ENCODE measurements at places on chromosomes 7 and 10.

DNA sequence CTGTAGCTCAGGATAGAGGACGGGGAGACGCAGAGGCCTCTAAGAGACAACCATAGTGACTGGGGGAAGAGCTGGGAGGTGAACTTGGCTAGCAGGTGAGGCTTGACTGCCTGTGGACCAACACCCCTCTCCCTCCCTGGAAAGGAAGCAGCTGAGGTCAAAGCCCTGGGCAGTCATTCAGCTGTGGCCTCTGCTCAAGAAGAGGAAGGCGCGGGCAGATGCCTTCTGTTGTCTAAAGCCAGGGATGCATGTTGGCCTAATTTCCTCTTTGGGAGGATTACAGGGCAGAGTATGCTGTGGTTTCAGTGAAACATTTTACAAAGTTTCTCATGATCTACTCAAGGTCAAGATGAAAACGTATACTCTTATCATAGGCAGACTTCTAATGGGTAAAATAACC lies 327.1 kb downstream of the PRPF18 start:
- DNase-seq: no peak

- no peak for DNase-seq
These were observed 48.0 kb upstream of the DAGLB start for GRCh38 chr7:6495597-6496262.

DNA sequence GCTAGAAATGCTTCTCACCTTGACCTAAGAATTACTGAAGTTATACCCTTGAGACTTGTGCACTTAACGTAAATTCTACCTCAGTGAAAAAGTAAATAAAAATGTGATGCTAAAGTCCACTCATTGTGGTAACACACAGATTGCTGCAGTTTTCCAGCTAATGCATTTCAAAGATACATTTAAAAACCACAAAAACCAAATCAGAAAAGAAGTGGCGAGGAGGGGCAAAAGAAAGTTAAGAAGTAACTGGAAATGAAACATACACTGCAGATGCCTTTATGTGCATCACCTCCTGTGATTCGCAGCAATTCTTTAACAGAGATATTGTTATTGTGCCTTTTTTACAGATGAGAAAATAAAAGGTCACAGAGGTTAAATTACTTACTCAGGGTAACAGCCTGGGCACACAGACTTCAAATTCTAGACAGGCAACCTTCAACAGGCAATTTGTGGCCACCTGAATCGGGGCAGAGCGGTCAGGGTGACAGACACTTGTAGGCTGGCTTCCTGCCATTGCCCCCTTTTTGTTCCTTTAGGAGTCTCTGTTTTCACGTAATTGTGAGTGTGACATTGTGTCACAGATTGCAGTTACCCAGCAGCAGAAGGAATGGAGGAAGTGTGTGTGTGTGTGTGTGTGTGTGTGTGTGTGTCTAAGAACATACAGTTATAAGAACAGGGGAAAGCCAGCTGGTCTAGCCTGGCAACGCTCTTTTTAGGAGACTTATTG lies 1.9 kb downstream of the WIPF3 start:
- no peak for DNase-seq

- no peak for DNase-seq
These were observed 103.4 kb downstream of the ABCA13 start for GRCh38 chr7:48274662-48275061.

DNA sequence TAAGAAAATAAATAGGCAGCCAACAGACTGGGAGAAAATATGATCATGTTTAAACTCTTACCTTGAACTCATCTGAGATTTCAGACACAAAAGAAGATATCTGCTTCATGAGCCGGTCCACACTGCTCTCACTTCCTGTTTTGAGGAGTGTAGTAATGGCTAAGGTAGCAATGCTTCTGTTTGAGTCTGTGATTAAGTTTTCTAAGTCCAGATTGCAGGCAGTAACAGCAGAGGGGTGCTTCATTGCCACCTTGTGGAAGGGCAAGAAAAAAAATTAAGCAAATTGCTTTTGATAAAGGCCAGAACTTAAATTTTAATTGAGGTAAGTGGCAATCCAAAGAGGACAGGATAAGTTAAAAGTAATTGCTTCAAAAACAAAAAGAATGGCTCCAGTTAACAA lies 69.1 kb downstream of the MEST start:
- peak; percentile 35 for DNase-seq

- DNase-seq: no peak
These were observed 208.7 kb downstream of the MAD1L1 start for GRCh38 chr7:2023877-2024566.

GRCh38 chr7:93378131-93378760 lies 146.1 kb downstream of the VPS50 start:
- no peak for DNase-seq

DNA sequence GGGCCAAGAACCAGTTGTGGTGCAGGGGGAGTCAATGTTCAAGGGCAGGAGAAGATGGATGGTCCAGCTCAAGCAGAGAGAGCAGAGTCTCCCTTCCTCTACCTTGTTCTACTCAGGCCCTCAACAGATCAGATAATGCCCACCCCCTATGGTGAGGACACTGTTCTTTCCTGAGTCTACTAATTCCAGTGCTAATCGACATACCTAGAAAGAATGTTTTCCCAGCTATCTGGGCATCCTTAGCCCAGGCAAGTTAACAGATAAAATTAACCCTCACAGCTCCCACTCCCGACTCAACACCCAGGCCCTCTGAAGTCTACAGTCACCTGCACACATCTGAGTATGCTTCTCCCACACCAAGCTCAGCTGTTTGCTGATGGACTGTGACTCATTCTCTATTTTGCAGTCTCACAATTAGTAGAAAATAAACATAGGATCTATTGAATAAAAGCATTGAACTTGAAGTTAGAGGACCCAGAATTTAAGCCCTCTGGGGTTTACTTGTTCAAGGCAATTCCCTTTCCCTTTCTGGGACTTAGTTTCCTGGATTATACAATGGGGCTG lies 17.1 kb downstream of the COL13A1 start:
- no peak for DNase-seq

DNA sequence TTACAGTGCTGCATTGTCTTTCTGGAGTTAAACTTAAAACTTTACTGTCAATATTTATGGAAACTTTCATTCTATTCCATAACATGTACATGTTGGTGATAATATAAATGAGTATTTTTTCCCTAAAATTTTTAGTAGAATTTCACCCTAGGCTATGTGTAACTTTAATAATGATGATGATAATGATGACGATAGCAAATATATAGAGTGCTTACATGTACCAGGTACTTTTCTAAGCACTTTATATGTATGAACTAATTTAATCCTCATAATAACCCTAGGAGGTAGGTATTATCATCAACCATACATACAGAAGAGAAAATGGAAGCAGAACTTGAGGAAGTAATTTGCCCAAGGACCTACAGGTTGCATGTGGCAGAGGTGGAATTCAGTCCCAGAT lies 85.6 kb downstream of the LRRTM3 start:
- no peak for DNase-seq

GRCh38 chr10:17562614-17563013 lies 54.6 kb downstream of the HACD1 start:
- no peak for DNase-seq

GRCh38 chr10:6109444-6109775 lies 20.6 kb downstream of the RBM17 start:
- DNase-seq: no peak

DNA sequence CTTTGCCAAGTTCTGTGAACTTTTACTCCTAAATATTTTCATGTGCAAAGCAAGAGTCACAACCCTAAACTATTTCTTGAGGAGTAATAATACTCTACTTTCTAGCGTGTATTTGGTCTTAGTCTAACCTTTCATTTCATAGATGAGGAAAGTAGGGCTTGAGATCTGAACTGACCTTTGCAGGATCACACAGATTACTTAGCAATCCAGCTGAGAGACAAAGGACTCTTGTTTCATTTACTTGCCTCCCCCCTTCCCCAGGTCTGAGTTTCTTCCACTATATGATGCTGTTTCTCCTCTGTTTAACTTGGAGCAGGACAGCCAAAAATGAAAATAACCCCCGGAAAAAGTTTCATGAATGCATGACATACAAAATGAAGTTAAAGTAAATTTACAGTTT lies 75.3 kb upstream of the PTN start:
- DNase-seq: no peak

DNA sequence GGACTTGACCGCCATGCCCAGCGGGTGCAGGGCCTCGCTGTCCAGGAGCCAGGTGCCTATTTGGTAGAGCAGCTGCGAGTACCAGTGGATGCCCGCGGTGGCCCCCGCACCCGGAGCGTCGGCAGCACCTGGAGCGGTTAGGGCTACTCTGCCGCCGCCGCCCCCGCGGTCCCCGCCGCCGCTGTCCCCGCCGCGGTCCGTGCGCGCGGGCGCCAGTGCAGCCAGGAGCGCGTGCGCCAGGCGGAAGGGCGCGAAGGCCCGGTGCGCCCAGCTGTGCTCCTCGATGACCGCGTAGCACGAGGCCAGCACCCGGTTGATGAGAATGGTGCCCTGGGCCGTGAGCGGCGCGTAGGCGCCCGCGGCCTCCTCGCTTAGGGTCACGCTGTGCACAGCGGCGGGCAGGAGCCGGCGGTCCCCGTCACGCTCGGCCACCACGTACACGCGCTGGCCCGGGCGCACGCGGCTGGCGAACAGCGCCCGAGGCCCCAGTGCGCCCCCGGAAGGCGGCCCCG lies 9.3 kb downstream of the SHH start:
- no peak for DNase-seq

DNA sequence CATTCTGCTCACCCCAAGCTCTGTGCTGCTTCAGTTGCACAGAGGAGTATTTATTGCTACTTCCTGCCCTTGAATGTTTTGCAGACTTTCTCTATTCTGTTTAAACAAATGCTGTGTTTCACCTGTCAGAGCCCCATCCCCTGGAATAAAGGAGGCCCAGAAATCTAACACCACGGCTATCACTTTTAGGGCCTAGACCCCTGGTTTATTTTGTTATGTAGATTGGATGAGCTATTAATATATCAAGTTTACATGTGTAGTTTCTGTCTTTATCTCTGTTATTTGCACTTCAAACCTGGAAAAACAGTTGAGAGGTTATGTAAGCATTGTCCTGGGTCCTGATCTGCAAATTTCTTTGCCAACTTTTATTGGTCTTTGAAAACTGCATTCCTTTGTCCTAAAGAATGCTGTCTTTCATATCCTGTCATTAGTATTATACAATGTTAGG lies 630.1 kb downstream of the PARD3 start:
- no peak for DNase-seq

DNA sequence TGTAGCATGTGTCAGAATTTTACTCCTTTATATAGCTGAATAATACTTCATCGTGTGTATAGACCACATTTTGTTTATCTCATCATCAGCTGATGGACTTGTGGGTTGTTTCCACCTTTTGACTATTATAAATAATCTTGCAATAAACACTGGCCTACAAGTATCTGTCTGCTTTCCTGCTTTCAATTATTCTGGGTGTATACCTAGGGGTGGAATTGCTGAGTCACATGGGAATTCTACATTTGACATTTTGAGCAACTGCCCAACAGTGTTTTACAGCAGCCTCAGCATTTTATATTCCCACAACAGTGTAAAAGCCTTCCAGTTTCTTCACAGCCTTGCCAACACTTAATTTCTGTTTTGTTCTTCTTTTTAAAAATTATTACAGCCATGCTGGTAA lies 200.3 kb upstream of the PRSS1 start:
- DNase-seq: no peak

GRCh38 chr7:157896774-157897555 lies 560.2 kb downstream of the DNAJB6 start:
- DNase-seq: no peak

DNA sequence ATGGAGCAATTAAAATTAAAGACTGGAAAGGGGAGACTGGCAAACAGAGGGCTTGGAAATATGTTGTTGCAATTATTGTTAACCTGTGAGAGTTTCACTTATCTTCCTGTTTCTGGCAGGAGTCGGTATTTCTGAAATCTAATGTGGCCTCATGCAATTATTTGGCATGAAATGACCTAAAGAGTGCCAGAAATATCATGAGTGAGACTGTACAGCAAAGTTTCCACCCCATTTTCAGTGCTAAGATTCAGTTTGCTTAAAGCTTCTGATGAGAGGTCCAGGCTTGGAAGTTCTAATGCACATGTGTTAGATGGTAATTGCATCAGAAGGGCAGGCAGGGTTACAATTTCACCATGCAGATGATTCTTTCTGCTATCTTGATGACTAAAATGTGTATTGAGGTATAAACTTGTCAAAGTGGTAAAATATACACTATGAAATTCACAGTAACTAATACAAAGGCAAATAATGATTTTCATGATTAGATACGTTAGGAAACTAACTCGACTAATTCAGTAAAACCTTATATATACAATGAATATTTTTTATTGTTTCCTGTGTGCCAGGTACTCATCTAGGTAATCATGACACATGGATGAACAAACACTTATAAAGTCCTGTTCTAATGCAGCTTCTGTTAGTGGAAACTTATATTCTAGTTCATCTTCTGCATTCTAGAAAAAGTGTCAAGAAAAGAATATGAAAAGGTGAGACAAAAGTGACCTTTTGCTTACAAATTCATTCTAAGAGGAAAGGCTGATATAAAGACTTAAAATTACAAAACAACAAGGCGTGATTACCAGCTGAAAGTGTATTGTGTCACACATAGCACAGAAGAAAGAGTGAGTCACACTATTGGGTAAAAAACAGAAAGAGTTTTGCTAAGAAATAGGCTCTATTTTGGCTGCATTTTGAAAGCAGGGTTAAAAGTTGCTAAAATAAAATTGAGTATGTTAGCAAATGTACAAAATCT lies 533.4 kb upstream of the SEMA3D start:
- DNase-seq: peak; percentile 75

DNA sequence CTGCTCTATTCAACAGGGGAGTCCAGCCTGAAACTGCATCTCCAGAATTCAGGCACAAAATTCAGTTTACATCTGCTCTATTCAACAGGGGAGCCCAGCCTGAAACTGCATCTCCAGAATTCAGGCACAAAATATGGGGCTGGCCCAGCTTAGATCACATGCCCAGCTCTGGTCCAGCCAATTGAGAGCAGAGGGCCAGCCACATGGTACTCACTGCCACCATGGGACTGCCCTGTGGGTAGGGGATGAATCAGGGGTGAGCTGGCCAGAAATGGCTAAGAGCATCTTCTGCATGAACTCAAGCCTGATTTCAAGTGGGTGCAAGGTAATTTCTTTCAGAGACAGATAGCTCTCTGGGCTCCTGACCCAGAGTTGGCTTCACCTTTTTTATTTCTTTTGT lies 156.6 kb upstream of the LYZL2 start:
- DNase-seq: no peak

DNA sequence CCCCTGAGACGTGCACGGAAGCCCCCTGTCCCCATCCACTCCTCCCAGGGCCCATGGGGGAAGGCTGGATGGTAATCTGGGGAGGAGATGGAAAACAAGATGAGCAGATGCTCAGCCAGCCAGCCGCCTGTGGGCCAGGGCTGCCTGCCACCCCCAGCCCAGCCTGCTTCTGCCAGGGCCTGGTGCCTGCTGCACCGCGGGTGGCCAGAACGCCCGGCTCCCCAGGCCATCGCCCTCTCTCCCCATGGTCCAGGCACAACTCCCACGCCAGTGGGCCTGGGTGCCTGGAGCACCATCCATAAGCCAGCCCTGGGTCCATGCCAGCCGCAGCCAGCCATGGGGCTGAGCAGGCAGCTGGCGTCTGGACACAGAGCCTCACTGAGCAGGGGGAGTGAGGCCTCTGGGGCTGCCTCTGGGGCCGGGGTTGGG lies 57.2 kb upstream of the ELN start:
- DNase-seq: no peak

GRCh38 chr7:107319724-107320228 lies 150.1 kb upstream of the GPR22 start:
- no peak for DNase-seq

GRCh38 chr10:113630929-113631533 lies 32.8 kb downstream of the NRAP start:
- no peak for DNase-seq

GRCh38 chr10:62817766-62818425 lies 1.7 kb upstream of the EGR2 start:
- no peak for DNase-seq

GRCh38 chr7:27316311-27316710 lies 73.7 kb downstream of the EVX1 start:
- DNase-seq: no peak

Measured in Panc1 (cell line).